Kidney glomerular epithelial cell (primary cell): ENCODE measurements at places on chromosomes 1 and 21.

GRCh38 chr1:93033029-93033428 is 46.1 kb upstream of the MTF2 start:
- DNase-seq, result no peak

- DNase-seq, result peak; percentile 24
Measured at GRCh38 chr1:159921251-159921650, 4.1 kb downstream of the TAGLN2 start.

DNA sequence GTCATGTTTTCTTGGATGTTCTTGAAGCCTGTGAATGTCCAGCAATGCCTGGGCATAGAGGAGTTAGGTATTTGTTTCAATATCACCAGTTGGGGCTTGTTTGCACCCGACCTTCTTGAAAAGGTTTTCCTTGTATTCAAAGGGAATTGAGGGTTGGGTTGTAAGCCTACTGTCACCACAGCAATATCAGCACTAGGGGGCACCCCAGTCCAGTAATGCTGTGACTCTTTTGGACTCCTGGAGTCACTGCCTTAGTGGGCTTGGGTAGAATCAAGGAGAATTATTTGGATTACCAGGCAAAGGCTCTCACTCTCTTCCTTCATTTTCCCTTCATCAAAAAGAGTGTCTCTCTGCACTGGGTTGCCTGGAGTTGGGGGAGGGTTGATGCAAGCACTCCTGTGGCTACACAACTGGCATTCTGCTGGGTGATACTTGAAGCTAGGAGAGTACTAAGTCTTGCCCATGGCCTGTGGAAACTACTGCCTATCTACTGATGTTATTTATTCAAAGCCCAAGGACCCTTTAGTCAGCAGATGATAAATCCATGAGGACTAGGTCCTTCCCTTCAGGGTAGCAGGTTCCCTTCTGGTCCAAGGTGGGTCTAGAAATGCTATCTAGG is 34.5 kb downstream of the OR10R2 start:
- peak; percentile 36 for DNase-seq

DNA sequence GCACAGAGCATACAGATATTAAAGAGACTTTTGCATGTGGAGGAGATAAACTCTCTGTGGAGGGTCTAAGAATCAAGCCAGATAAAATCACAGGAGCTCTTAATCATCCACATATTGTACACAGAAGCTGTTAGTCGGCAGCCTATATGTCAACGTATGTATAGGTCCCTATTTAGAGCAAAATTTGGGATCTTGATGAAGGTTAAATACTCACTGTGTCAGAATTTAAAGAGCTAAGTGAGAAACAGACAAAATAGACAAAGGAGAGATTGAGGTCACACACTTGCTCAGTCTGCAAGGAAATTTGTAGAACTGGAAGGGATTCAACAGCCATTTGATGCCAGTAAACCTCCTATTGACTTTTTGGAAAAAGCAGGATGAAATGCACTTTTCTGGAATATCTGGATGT is 4.1 kb upstream of the IRF2BP2 start:
- DNase-seq, result no peak

DNA sequence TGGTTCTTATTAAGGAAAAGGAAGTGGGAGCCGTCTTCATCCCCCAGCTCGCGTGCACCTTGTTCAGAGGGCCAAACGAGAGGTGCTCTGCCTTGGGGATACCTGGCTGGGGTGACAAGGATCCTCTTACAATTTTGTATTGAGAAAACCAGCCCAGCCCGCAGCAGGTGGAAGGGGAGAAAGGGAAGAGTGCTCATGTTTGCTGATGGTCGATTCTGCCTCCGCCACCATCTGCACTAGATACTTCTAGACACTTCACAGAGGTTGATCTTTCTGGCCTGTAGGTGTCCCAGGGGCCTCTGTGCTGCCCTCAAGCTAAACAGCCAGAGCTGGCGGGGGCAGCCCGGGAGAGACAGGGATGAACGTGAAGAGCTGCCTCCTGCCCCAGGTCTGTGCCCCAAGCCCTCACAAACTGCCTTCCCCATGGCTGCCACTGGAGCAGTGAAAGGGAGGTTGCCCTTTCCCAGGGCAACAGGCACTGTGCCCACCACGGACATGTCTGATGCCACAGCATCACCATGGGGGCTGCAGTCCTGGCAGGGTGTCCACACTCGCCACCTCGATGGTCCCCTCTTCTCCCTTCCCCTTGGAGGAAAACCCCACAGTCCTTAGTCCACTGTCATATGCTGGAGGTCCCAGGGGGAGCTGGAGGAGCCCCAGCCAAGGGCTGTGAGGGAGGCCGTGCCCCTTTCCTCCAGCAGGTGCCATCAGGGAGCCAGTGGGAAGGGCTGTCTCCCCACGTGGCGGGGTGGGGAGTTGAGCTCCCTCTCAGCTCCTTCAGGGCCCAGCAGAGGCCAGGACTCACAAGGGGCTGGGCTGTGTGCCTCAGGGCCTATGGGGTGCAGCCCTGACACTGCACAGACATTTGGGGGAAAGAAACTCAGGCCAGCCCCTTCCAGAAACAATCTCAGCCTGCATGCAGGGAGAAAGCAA is 8.1 kb downstream of the ADPRS start:
- no peak for DNase-seq
